NK-92 treated with Interleukin-12 subunit alpha and Interleukin-12 subunit beta, amount 100 ng/mL, for 24 hours (cell line): ENCODE measurements at places on chromosomes 7 and 10.
A peak's percentile ranks its signal among the peaks of the same experiment; 100 is the strongest.

- no peak for DNase-seq
Observed at GRCh38 chr10:67506083-67506756, 189.8 kb downstream of the CTNNA3 start.

DNA sequence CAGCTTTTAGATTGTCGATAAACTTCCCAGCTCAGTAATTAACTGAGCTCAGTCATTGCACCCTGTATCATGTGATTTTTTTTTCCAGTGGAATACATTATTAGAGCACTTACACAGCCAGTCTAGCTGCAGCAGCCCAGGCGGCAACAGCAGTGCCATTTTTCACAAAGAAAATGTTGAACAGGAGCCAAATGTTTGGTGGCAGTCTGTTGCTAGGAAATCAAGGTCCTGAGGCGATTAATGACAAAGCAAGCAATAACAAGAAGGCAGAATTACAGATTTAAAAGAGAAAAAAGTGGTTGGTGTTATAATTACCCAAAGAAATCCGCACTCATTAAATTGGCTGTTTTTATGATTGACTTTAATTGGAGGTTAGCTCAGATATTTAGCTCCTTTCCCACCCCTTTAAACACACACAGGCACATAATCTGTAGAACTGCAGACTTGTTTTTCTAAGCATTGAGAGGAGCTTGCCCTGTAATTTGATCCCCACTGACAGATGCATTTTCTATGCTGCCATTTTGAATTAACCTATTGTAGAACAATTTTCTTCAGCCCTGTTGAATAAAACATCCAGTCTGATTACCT lies 267.4 kb downstream of the ADK start:
- no peak for DNase-seq

DNA sequence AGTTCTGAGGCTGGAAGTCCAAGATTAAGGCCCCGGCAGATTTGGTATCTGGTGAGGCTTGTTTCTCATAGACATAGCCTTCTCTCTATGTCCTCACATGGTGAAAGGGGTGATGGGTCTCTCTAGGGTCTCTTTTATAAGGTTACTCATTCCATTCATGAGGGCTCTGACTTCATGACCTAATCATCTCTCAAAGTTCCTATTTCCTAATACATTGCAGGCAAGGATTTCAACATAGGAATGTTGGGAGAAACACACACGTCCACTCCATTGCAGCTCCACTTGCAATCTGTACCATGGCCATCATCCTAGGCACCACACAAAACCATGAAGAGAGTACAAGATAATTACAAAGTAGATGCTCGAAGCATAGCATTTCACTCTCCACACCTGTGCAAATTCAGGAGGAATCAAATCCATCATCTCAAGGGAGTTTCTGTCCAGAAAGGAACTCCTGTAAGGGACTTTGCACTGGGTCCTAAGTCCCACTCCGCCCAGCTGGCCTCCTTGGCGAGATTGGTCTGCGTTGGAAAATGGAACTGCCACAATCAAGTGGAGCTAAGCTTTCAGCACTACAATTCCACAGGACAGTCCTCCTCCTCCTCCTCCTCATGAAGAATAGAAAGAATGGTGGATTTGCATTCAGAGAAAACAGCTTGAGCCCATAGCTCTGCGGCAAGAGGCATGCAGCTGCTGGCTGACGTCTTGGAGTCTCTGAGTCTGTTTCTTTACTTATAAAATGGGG lies 8.8 kb downstream of the DDC start:
- DNase-seq: no peak

GRCh38 chr7:144142187-144142586 lies 19.2 kb downstream of the OR2A14 start:
- no peak for DNase-seq

- DNase-seq: no peak
Observed at GRCh38 chr10:129410688-129411392, 56.2 kb upstream of the MGMT start.

DNA sequence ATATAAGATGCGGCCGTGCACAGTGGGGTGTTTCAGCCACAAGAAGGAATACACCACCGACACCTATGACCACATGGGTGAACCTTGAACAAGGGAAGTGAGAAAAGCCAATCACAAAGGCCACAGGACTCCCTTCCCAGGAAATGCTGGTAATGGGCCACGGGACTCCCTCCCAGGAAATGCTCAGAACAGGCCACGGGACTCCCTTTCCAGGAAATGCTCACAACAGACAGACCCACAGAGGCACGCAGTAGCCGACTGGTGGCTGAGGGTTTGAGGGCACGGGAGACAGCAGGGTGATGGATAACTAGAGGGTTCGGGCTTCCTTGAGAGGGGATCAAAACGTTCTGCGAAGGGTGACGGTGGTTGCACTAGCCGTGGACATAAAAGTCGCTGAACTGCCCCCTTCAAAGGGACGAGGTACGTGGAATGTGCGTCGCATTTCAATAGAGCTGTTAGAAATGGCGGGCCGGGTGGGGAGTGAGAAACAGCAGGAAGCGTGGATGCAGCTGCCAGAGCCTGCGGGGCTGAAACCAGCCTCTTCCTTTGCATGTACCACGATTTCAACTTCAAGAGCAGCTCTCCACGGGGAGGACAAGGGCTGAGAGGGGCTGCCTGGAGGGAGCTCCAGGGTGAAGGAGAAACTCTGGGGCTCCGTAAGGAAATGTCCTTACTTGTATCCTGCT lies 274.0 kb downstream of the ELFN1 start:
- DNase-seq: no peak

DNA sequence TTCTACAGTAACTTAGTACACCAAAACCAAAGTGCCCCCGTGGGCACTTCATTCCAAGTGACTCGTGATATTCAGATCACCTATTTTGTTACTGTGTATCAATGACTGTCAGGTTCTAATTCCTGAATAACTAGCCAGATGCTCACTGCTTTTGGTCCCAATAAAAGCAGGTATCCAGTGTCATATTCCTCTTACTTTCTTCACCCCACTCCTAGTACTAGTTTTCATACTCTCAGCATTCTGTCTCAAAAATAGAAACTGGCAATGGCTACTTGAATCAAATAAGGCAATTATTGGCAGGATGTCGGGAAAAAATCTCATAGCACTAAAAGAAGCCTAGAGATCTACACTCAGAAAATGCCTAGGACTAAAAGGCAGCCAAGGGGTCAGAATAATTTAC lies 84.6 kb downstream of the ZNF467 start:
- DNase-seq: no peak

DNA sequence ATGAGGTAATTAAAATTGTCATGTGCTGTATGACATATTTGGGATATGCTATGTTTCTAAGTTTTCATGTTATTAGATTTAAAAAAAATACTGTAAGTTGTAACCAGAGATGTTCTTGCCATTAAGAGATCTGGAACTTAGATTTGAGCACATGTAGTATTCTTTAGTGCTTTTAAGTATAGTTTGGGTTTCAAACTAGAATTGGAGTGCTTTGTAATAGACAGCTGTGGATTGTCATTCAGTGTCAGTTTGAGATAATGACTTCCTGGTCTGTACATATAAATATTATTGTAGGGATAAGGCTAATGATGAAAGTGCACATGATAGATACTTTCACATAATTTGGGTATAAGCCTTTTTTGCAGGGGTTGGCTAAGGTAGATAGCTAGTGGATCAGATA lies 936.2 kb downstream of the CNTNAP2 start:
- DNase-seq: no peak

- DNase-seq: no peak
Observed at GRCh38 chr7:139650429-139651100, 127.1 kb downstream of the CLEC2L start.

DNA sequence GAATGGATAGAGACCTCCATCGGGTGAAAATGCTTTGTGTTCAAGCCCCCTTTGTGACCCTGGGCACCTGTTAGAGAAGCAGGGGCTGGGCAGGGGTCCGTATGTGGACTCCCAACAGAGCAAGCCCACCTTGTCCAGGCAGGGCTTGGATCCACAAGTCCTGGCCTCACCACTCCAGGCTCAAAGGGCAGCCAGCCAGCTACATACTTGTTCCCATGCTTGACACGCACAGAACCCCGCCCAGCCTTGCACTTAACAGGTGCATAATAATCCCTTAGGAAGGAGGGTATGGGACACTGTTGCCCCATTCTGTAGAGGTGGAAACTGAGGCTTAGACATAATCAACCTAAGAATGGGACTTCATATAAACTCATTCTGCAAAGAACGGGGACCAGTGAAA lies 160.6 kb downstream of the PRKAG2 start:
- no peak for DNase-seq

GRCh38 chr10:17882557-17882956 lies 69.2 kb upstream of the SLC39A12 start:
- DNase-seq: no peak

- no peak for DNase-seq
Observed at GRCh38 chr10:48450233-48450740, 143.8 kb downstream of the MAPK8 start.

DNA sequence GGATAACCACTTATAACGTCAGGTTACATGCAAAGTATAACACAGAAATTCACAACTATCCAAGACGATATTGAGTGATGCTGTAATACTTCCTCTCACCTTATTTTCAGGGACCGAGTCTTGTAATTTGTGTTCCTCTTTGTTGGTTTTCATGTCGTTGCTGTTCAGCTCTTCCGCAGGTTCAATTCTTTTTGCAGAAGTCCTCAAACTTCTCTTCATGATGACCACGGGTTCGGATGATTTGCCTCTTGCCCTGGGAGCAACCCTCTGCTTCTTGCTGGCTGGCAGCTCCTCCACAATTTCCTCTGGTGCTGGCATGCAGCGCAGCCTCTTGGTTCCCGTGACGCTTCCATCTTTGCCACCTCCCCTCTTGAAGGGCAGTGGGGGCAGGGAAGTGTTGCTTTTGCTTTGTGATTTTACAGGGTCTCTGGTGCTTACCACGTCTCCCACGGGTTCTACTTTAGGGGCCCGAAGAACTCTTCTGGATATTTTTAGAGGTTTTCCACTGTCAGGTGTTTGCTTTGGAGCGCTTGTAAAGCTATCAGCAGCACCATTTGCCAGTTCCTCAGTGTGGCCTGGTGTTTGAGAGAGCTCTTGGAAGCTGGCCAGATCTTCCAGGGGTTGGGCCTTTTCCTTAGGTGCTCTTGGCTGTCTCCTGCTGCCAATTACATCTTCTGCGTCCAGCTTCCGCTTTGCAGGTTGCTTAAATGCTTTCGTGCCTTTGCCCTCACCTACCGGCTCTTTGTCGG lies 23.6 kb downstream of the MKI67 start:
- no peak for DNase-seq

DNA sequence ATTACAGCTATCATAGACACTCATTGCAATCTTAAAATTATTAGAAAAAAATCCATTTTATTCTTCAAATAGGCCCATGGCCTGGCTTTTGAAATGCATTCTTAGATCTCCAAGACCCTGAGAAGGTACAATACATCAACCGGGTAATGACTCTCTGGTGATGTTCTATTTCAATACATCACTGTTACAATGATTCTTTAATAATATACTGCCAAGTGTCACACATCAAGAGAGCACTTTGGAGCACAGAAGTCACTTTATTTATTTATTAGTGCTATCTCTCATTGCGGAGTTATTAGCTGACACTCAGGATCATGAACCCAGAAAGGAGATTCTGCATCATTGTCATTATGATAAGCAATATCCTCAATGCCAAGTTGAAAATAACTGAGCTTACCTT lies 748.5 kb upstream of the MBL2 start:
- DNase-seq: no peak

- DNase-seq: no peak
Observed at GRCh38 chr7:55427342-55427741, 62.2 kb downstream of the LANCL2 start.

DNA sequence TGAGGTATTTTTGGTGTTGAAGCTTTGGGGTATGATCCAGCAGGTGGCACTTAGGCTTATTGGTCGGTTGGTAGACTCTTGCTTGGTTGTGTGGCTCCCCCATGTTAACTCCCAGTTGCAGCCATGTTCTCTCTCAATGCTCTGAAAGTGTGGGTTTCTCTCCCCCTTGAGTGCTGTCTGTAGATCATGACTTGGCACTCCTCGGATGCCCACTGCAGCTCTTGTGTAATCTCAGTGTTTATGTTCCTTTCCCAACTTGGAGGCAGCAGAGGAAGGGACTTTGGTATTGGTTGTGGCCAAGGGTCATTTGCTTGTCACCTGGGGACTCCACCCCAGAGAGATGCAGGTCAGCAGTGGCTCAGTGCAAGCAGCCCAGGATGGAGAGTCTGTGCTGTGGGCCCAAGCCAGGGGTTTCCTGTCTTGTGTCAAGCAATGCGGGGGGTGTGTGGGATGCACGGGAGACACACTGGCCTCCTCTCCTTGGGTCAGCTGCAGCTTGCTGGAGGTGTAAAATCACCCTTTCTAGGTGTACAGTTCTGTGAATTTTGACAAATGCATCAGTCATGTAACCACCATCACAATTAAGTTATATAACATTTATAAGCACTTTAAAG lies 36.9 kb downstream of the PIK3CG start:
- no peak for DNase-seq

DNA sequence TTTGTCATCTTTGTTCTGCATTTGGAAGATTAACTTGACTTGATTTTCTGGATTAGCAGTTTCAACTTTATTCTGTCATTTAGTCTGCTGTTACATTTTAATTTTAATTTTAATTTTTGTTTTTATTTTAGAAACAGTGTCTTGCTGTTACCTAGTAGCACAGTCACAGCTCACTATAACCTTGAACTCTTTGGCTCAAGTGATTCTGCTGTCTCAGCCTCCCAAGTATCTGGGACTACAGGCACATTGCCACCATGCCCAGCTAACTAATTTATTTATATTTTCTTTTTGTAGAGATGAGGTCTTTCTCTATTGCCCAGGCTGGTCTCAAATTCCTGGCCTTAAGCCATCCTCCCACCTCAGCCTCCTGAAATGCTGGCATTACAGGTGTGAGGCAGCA lies 35.3 kb downstream of the PALS2 start:
- DNase-seq: no peak

- DNase-seq: no peak
Observed at GRCh38 chr10:78079411-78079810, 45.7 kb downstream of the RPS24 start.

DNA sequence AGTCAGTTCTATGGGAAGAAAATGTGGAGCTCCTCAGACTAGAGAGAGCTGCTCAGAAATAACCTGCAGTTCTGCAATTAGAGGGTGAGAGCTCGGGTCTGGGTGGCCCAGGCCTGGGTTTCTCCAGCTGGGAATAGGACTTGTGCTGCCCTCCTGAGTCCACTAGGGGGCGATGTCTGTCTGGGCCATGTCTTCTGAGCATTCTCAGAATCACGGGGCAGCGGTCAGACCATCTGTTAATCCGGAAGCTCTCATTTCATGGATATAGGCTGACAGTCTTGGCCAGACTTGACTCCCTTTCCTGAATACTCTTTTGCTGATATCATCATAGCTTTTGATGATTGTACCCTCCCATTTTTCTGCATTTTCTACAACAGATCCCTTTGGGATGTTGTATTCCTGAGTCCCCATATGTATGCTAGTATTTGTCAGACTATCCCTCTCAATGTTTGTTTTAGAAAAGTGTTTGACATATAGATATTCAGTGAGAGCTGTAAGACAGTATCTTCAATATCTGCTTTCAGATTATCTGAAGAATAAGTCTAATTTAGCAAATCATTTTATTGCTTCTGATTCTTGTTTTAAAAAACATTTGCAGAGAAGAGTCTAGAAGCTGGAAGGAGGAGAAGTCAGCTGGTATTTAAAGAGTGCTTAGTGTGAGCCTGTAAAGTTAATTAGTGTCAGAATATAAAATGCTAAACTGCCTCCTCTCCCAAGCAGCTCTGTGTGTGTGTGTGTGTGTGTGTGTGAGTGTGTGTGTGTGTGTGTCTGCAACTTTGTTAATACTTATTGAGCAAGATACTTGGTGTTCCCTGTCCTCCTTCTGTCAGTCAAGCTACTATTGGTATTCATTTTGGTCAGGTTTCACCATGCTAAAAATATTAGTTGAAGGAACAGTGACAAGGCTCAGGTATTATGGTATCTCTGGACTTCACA lies 38.0 kb downstream of the STARD3NL start:
- DNase-seq: peak; percentile 63

GRCh38 chr10:132858121-132859081 lies 72.5 kb upstream of the NKX6-2 start:
- DNase-seq: no peak
